ENCODE measurements at places on chromosomes 1 and 21.

DNA sequence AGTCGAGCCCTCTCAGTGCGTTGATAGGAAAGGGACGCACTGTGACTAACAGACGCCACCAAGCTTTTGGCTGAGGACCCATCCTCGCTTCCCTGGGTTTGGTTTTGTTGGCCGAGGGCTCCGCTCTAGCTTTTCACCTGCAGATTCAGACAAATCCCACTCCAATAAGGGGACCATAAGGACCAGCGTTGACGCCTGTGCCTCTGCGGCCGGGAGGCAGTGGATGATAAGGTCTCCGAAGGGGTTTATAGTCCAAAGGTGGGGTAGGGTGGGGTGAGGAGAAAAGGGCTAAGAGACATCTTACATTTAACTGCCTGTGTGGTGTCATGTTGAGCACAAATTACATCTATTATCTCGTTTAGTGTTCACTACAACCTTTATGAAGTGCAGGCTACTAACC, 760 bp downstream of the PEX14 start:
- DNase-seq, result peak; percentile 17

DNA sequence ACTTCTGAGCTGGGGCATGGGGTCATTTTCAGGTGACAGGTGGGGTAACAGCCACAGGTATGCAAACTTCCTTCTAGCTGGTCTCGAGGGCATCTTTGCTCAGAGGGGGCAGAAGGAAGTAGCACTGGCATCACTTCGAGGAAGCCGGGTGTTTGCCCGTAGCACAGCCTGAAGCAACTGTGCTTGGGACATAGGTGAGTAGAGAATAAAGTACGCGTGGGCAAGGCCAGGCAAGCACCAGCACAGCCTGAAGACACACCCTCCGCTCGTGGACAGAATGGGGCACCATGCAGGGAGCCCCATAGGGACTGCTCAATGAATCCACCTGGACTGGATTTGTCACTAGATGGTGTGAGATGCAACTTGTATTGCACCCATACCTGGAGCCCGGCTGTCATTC, 167.1 kb downstream of the KCNJ6 start:
- no peak for DNase-seq

DNA sequence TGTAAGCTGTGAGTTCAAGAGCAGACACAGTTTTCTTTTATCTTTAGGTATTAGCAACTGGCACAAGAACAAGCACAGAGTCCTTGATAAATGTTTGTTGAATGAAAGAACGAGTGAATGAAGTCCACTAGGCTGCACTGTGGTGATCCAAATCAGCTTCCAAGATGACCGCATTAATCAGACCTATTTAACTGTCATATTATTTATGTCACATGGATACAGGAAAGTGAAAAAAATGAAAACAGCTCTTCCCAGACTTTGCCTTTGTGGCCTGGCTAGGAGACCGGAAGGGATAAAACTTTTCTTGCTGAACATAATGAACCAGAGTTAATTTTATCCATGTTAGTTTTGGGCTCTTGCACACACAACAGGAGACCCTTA, 261.3 kb downstream of the TNR start:
- no peak for DNase-seq

GRCh38 chr1:218402786-218403120, 57.6 kb downstream of the TGFB2 start:
- no peak for DNase-seq

- no peak for DNase-seq
Measured at GRCh38 chr1:209486861-209487593, 96.5 kb upstream of the CAMK1G start.

DNA sequence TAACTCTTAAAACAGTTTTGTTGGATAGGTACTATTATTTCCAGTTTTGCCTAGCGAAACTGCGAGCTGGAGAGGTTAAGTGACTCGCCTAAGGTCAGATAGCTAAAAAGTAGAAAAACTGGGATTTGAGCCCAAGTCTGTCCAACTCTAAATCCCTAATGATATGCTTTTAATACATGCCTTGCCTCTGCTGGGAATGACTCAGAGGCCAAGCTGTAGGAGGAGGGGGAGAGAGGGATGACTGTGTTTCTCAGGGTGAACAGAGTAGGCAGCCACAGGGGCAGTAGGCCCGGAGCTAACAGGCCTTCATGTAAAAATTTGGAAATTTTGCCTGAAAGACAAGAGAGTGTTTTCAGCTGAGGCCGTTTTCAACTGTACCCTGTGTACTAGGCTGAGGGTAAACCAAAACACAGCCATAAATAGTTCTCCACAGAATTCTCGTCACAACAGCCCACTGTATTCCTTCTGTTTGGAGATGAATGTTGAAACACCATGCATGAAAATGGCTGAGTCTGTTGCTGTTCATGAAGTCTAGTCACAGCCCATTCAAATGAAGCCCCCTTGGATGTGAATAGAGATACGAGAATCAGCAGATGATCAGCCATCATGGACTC, 107.5 kb upstream of the HOOK1 start:
- DNase-seq, result no peak

- DNase-seq, result no peak
Measured at GRCh38 chr1:34840426-34840825, 19.1 kb downstream of the SMIM12 start.

DNA sequence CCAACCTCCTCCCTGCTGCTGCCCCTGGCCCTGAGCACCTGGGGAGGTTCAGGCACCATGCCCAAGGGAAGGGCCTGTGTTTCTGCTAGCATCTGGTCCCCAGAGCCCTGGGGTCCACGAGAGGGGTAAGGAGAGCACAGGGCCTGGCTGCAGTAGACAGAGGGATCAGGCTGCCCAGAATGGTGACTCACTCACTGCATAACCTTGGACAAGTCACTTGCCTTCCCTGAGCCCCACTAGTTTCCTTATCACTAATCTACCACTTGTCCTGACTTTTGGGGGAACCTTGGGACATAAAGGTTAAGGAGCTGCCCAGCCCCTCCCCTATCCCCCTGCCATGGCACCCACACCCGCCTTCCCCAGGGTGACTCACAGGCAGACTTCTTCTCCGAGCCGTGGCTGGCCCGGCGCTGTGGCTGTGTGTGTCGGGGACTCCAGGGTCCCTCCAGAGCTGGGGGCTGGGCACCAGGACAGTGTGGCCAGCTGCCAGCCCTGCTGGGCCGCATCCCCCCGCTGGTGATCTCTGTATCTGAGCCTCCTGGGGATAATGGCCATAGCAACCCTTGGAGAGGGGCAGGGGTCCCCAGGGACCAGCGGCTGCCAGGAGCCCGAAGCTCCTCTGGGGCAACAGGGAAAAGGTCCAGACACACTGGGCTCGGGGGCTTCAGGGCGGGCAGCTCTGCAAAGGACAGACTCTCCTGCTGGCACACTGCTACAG, 4.0 kb downstream of the ARHGEF19 start:
- DNase-seq, result no peak

DNA sequence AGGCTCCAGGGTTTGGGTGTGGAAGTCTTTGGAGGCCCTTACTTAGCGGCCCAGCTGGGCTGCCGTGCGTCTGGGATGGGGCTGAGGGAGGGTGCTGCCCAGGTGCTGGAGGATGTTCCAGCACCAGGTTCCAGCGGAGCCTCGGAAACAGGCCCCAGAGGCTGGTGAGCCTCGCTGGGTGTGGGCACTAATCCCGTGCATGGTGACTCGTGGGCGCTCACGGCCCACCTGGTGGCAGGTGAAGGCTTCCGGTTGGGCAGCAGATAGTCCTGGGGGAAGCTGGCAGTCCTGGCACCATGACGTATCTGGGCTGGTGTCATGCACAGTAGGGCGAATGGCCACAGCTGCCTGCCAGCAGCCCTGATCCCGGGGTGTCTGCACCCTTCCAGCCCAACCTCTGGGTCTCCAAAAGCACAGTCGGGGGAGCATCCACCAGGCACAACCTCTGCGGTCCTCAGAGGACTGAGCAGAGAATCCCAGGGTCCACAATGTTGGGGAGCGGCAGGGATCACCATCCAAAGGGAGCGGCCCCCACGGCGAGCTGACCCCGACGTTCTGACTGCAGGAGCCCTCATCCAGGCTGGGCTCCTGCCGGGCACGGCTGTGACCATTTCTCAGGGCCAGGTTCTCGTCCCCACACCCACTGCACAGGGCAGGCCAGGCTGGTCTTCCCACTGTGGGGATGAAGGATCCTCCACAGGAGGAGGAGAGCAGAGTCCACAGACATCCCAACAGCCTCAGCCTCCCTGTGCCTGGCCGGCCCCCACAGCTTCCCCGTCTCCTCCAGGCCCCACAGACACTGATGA, 25.3 kb downstream of the FTCD start:
- peak; percentile 59 for DNase-seq

DNA sequence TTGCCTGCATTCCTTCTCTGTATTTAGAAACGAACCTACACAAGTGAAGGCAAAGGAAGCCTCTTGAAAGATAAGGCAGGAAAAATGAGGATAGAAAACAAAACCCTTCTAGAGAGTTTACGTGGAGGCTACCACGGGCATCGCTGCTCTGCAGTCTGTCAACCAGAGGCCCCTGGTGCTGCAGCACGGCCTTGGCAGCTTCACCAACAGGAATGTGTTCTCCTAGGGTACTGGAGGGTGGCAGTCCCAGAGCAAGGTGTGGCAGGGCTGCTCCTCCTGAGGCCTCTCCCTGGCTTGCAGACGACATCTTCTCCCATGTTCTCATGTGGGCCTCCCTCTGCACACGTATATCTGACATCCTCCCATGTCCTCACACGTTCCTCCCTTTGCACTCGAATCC, 57.6 kb upstream of the SAMD11 start:
- no peak for DNase-seq

GRCh38 chr1:37691497-37692077, 729 bp upstream of the CDCA8 start:
- DNase-seq, result no peak

- peak; percentile 56 for DNase-seq
Measured at GRCh38 chr1:9891207-9891606, 18.9 kb downstream of the CTNNBIP1 start.

- DNase-seq, result no peak
Measured at GRCh38 chr1:234887016-234887900, 241.4 kb downstream of the TOMM20 start.

DNA sequence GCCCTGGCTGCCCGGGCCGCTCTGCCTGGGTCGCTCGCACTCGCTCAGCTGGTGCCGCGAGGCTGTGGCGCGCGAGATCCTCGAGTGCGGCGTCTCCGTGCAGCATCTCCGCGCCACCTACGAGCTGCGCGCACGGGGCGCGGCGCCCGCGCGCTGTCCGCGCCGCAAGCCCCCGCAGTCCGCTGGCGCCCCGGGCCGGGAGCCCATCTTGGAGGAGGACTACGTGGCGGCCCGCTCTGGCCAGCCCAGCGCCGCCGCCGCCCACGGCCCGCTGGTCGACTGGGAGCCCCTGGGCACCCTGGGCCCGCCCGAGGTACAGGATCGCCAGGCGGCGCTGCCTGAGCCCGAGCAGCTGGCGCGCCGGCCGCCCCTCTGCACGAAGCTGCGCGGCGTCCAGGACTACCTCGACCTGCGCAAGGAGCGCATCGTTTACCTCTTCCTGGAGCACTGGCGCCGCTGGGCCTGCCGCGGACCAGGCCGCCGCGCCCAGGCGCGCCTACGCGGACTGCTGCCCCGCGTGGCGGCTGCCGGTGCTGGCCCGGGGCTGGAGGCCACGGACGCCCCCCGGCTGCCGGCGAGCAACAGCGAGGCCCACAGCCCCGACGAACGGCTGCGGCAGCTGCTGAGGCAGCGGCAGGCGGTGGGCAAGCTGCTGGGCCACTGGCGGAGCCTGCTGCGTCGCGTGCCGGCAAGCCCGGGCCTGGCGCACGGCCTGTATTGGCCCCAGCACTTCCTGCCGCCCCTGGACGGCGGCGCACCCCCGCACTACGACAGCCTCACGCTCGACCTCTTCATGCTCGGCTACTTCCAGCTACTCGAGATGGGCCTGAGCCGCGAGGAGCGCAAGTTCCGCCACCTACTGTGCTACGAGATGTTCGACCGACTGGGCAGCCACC, 10.9 kb downstream of the TNFRSF25 start:
- no peak for DNase-seq

DNA sequence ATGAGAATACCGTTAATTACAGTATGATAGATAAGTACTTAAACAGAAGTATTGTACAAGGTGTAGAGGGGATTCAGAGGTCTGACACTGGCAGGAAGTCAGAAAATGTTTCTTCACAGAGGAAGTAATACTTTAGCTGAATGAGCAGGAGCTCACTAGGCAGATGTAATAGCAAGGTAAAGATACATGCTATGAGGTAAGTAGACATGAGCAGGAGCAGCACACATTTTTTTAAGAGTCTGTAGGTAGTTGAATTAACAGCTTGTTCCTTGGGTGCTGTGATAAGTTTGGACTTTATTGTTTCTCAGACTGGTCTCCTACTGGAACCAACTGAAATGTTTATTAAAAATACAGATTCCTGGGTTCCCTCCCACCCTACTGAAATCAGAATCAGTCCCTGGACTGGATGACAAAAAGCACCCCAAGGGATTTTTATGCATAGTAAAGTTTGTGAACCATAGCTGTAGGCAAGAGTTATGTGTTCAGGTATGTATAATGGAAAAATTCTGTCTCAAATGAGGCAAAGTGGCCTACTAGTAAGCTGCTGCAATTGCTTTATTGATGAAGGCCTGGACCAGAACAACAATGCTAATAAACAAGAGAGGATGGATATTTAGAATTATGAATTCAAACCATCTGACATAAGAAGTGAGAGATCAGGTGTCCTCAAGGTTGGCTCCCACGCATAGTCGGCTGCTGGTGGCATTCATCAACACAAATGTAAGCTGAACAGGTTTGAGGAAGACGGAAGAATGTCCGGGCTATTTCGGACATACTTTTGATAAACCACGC, 902 bp downstream of the AP4B1 start:
- no peak for DNase-seq

DNA sequence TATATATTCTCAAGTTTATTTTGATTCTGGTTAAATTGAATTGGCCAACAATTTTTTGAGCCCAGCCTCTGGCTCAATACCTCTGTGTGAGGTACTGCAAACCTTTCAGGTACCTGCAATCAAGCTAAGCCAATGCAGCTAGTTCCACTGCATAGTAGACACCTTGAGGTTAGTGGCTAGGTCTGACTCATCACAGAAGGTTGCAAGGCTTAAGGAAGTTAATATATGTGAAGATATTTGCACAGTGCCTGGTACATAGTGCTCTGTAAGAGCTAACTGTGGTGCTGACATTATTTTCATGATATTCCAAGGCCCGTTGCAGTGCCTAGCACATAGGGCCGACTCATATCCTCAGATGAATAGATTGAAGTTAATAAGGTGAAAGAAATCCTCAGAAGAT, 330.5 kb upstream of the KAZN start:
- no peak for DNase-seq

GRCh38 chr1:182126272-182126800, 64.8 kb upstream of the ZNF648 start:
- no peak for DNase-seq

- DNase-seq, result no peak
Measured at GRCh38 chr1:33365560-33365997, 44.7 kb upstream of the A3GALT2 start.

GRCh38 chr1:25858494-25858893, 763 bp downstream of the AUNIP start:
- DNase-seq, result no peak
